ENCODE measurements at places on chromosomes 5 and 9.

- DNase-seq = no peak
These were observed 33.5 kb upstream of the EBF1 start for GRCh38 chr5:159133041-159133741.

- no peak for DNase-seq
These were observed 688.2 kb downstream of the CETN3 start for GRCh38 chr5:89721353-89721752.

DNA sequence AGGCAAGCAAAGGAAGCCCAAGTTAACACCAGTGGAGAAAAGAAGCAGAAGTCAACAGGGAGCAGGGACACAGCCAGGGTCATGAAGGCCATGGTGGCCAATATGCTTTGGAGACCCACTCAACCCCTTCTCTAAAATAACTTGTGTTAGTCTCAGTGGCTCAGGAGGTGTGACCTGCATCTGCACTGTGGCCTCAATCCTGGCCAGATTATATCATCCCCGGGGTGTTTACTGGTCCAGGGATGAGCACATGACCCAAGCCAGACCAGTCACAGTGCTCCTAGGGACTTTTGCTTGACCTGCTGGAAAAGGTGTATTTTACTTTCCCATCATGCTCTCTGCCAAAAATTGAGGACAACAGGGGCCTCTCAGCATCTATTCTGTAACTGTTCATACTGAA lies 105.2 kb downstream of the DPYSL3 start:
- DNase-seq = no peak

GRCh38 chr5:121890297-121890858 lies 38.7 kb downstream of the FTMT start:
- DNase-seq = no peak

DNA sequence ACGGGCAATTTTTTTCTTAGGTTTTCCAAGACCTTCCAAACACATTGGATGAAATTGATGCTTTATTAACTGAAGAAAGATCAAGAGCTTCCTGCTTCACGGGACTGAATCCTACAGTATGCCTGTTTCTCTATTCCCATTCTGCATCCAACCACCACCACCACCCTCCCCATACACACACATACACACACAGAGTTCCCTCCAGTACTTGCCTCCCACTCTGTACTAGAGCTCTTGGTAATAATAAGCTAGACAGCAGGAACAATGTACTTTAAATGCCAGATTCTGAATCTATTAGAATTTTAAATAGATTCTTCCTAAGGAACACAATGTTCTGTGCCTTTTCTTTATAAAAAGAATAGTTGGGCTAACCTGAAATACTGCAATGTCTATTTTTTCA lies 67.4 kb downstream of the KLF9 start:
- DNase-seq = no peak

DNA sequence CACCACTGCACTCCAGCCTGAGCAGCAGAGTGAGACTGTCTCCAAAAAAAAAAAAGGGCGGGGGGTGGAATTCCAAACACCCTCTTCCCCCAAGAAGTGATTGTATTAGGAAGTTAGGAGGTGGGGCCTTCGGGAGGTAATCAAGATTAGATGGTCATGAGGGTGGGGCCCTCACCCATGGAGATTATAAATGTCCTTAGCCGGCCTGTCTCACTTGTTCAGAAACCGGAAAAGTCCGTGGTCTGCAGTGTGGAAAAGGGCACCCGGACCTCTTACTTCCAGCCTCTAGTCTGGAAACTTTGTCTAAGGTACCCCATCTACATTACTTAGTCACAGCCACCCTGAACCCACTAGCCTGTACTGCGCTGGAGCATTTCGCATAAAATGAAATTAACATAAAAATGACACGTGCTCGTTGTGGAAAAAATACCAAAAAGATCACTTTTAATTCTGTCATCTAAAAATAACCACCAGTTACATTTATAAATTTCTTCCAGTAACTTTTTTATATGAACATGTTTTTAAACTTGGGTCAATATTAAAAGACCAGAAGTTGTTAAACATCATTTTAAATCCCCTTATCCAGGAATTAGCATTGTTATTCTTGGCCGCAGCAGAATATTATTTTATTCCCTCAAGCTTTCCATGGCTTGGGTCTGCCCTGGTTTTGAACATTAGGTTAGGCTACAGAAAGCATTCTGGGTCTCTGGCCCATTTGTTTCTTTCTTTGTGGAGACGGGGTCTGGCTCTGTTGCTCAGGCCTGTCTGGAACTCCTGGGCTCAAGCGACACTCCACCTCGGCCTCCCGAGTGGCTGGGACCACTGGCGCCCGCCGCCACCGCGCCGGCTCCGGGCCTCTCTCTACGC lies 1.2 kb upstream of the CKS2 start:
- DNase-seq = no peak

GRCh38 chr5:31889001-31889561 lies 250.2 kb downstream of the PDZD2 start:
- DNase-seq = no peak

DNA sequence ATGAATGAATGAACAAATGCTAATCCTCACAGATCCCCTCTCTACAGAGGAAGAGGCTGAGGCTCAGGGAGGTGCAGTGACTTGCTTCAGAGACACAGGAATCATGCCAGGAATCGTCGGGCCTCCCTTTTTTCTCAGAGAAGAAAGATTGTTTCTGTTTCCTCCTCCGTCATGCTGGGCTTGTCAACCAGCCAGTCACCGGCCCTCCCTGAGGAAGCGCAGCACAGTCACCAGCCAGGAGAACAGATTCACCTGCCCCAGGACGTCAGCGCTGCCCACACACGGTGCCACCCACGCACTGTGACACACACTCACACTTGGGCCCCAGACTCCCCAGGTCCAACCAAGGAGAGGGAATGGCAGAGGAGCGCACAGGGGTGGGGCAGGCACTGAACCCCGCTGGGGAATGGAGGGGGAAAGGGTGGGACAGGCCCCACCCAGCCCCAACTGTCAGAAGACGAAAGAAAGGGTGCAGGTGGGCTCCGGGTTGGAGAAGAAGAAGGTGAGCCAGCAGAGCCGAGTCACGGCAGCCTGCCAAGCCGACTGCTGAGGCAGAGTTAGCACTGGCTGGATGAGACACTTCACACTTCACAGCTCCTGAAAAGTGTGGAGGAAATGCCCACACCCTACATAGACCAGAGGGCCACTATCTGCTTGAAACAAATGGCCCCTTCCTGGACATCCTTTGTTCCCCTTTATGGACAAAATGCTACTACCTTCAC lies 13.8 kb upstream of the ERGIC1 start:
- no peak for DNase-seq

DNA sequence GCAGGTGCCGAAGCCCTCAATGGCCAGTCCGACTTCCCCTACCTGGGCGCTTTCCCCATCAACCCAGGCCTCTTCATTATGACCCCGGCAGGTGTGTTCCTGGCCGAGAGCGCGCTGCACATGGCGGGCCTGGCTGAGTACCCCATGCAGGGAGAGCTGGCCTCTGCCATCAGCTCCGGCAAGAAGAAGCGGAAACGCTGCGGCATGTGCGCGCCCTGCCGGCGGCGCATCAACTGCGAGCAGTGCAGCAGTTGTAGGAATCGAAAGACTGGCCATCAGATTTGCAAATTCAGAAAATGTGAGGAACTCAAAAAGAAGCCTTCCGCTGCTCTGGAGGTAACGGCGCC lies 32.9 kb downstream of the CXXC5 start:
- no peak for DNase-seq

- DNase-seq = no peak
These were observed 74.9 kb downstream of the MACROH2A1 start for GRCh38 chr5:135324160-135324559.

DNA sequence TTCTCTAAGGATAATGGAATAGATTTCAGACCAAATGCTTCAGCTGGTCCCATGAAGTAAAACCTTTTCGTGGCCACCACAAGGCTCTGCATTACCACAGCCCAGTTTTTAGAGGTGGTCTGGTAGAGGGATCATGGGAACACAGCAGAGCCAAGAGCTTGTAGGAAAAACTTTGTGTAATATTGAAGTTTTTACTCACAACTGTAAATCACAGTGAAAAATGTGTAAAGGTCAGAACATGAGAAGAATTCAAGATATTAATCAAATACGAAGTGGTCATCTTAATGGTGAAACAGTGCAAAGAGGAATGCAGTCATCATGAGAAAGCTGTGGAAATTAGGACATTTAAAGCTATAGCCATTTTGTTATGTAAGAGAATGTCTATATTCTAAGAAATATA lies 197.5 kb downstream of the NPR3 start:
- no peak for DNase-seq

GRCh38 chr5:135013445-135013844 lies 20.6 kb downstream of the PITX1 start:
- DNase-seq = no peak

DNA sequence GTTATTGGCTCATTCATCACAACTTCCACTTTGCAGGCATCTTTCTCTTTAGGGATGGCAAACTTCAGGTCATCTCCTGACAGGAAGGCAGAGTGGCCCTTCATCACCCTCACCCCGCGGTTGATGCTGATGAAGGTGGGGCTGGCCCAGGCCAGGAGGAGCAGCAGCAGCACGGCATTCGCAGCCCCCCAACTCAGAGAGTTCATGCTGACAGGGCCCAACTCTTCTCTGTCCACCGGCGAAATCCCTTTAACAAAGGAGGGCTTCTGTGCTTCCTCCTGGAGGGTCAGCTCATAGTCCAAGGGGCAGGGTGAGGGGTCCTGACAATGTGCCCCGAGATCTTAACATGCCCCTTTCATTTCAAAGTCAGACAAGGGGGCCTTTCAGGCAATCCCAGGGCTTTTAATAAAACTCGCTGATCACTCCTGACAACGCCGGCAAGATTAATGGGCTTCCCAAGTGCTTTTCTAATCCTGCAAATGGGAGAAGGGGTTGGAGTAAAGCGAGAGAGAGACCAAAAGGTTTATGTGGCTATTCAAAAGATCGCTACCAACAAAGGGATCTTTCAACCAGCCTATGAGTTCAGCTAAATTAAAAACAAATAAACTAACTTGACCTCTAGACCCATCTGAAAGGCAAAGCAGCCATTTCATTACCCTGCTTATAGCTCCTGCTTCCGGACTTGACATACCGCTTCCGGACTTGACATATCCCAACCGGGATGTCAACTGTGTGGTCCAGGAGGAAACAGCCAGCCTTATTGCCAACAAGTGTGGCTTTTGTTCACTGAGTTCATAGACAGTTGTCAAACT lies 41.2 kb downstream of the FREM1 start:
- no peak for DNase-seq

GRCh38 chr9:104658496-104659195 lies 35.7 kb upstream of the OR13D1 start:
- DNase-seq = no peak

DNA sequence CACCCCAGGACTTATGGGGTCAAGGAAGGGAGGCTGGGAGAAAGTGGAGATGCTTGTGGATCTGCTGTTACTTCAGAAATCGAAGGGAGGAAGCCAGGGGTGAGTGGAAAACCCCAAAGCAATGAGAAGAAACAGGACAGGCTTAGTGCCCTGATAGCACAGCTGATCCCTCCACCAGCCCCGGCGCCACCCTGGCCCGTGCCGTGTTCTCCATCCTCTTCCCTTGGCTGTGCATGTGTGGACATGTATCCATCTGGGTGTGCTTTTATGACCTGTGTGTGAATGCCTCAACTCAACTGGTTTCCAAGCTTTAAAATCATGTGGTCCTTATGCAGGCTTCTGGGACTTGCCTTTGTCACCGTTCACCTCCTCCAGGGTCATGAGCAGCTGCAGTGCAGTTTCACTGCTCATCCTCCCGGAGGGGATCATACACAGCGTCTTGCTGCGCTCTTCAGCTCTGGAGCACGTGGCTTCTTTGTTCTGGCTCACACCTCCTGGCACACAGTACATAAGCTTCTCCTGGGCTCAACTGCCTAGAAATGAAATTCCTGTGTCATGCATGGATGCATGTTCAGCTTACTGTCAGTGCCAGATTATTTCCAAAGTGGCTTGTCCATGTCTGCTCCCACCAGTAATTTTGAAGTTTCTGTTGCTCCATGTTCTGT lies 58.2 kb downstream of the IPPK start:
- no peak for DNase-seq

GRCh38 chr5:86257871-86258270 lies 359.9 kb upstream of the COX7C start:
- no peak for DNase-seq

DNA sequence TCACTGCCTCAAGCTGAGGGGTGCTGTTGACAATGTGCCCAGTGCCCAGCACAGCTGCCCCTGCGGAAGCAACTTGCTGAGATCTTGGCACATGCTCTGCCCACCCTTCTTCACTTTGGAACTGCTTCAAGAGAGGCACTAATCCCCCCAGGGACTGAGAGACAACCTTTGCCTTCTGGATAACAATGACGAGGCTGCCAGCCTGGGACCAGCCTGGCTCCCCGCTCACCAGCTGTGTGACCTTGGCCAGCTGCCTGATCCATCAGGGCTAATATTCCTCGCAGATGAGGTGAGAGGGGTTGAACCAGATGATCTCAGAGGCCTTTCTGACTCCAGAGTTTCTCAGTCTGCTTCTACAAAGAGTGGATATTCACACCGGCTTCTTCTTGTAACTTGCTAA lies 81.0 kb downstream of the SHB start:
- DNase-seq = no peak

DNA sequence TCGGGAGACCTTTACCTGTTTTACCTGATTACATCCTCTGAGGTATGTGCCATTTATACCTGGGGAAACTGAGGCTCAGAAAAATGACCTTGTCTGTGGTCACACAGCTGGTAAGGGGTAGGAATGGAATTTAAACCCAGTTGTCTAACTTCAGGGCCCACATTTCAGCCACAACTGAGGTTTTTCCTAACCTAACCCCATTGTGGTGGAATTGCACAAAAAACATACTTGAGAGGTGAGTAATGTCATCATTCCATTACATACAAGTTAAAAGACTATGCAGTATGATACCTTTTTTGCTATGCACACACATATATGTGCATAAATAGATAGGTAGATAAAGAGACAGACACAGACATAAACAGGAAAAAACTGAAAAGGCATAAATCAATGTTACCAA lies 14.1 kb downstream of the FGF1 start:
- no peak for DNase-seq

GRCh38 chr9:127568971-127569885 lies 42.8 kb upstream of the STXBP1 start:
- DNase-seq = peak; percentile 76

- peak; percentile 16 for DNase-seq
These were observed 684 bp upstream of the MED7 start for GRCh38 chr5:157143127-157143971.

DNA sequence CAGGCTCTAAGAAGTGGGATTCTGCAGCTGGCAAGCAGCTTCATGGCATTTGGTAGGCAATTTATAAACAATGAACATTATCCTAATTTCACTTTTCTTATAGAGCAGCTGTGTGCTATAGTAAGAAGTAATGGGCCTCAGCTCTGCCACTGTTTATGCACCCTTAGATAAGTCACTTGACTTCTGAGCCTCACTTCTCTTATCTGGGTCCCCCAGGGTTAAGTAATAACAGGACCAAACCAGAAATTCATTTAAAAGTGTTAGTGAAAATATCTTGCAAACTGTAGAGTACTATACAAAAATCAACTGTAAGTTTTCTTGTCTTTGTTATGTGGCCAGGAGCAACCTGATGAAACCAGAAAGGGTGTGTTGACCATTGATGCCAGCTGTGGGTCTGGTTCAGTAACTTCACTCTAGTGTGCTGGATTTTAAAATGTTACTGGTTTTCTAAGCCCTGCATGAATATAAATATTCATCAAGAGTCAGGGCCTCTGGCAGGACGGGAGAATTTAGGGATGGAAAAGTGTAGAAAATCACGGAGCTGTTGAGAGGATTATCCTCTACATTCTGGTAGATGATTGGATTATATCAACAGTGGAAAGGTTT lies 24.2 kb downstream of the TNFAIP8 start:
- DNase-seq = no peak

- DNase-seq = no peak
These were observed 51.2 kb downstream of the IPPK start for GRCh38 chr9:92618633-92619225.

All from effector memory CD4-positive, alpha-beta T cell (primary cell).